ENCODE measurements at places on chromosomes 11 and 22.

- no peak for DNase-seq
These were observed 32.1 kb downstream of the SNU13 start for GRCh38 chr22:41656556-41656955.

GRCh38 chr22:46671824-46672432 lies 51.7 kb downstream of the GRAMD4 start:
- no peak for DNase-seq

DNA sequence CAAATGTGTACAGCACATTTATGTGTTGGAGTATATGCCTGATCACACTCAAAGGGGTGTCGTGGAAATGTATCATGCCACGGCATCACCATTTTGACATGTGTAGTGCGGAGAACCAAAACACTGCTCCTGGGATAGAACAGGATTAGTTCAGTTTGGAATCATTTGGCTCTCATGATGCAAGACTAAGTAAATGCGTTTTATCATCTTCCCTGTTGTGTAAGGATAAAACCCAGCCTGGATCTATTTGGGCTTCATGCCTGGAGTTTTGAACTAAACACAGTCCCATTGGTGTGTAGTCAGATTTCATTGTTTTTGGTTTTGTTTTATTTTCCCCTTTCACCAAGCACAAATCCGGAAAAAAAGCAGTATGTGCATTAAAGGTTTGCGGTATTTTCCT lies 574.3 kb downstream of the NTM start:
- no peak for DNase-seq

GRCh38 chr11:130465263-130465662 lies 16.8 kb downstream of the ADAMTS15 start:
- DNase-seq = no peak

DNA sequence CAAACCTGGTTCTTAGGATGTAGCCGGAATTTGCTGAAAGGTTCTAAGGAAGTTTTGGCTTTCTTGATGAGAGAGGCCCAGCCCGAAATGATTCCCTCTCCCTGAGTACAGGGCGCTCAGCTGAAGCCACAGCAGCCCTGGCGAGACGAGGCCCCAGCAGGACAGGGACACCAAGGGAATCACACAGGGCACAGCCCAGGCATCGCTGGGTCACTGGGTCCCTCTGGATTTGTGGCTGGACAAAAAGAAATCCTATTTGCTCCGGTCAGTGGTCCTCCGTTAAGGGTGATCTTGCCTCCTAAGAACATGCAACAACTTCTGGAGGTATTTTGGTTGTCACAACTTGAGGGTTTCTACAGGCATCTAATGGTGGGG lies 6.4 kb downstream of the FGF19 start:
- no peak for DNase-seq

DNA sequence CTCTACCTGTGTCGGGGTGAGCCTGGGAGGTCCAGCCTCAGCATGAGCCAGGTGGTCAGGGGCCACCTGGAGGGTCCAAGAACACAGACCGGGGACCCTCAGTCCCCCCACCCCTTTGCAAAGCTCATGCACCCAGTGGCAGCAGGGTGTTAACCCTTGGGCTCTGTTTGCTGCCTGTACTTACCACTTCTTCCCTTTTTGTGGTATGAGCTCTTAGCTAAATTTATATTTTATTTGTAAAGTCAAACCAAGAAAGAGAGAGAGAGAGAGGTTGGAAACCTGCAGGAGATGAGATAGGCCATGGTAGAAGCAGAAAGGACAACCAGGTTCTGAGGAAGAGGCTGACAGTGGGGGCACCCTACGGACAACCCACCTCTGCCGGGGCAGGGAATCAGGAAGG lies 29.9 kb downstream of the IL10RA start:
- DNase-seq = no peak

GRCh38 chr11:2139621-2140337 lies 590 bp upstream of the IGF2 start:
- no peak for DNase-seq

DNA sequence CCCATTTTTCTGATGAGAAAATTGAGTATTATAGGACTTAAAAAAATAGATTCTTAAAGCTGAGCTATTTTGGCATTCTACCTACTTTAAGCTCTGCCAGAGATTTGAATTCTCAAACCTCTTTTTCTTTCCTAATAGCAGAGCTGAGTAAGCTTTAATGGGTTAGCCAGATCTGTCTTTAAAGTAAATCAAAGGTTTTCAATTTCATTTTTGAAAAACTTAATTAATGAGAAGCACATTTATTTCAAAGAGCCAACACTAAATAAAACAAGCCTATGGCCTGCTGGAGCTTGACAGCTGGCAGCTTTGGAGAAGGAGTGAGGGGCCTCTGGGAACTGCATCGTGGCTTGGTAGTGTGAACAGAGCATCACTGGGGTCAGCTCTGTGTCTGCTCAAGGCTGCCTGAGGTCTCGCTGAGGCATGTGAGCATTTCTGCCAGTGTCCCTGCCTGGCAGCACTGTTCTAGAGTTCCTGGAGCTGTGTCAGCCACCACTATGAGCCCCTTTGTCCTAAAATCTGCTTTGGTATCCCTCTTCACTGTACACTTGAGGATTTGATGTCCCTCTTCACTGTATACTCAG lies 50.4 kb upstream of the PRSS23 start:
- DNase-seq = no peak

GRCh38 chr11:83511646-83512045 lies 225.5 kb upstream of the CCDC90B start:
- no peak for DNase-seq

DNA sequence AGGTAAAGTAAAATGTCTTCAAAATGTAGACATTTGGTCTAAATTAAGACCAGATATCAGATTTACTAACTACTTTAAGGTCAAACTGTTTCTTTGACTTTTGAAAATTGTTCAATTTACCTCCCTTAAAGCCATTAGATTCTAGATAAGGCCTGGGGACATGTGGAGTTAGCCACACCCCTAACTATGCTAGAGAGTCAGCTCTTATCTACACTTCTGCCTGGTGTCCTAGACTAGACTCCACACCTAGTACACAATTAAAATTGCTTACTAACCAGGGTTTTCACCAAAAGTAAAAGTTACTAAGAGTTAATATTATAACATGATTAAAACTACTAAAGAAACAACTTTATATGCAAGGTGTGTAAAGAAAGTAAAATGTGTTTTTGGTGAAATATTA lies 43.6 kb upstream of the DBX1 start:
- DNase-seq = no peak

DNA sequence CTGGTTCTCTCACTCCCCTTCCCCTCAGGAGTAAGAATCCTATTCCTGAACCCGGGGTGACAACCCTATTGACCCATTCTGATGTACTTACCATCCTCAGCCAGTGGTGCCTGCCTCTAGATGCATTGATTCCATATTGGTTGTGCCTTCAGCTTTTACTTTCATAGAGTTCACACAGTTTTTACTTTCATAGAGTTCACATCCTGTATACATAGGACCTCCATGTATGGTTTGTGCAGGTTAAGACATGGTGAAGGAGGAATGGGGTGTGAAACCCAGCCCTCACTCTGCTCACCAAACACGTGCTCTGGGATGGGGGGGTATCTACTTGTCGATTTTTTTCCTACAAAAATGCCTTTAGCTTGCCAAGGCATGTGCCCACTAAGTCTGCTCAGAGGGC lies 105.6 kb upstream of the TBCEL start:
- DNase-seq = no peak

DNA sequence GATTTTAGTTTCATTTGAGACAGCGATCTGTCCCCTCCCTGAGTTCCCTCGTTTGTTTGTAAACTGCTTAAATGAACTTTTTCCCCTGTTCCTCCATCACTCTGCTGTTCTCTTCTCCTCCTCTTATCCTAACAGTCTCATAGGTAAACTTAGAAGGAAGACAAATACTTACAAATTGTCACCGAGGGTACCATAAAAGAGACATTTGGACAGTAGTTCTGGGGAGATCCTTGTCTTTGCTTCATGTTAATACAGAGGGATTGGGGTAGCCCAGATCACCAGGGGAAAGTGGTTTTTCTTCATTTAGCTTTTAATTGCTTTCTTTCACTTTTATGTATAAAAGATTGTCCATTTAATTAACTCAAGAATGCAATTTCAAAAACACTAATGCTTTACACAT lies 46.1 kb downstream of the ZBTB16 start:
- DNase-seq = no peak

GRCh38 chr11:120168960-120169681 lies 31.2 kb upstream of the TRIM29 start:
- peak; percentile 36 for DNase-seq

GRCh38 chr22:35148381-35148780 lies 82.4 kb downstream of the ISX start:
- no peak for DNase-seq

DNA sequence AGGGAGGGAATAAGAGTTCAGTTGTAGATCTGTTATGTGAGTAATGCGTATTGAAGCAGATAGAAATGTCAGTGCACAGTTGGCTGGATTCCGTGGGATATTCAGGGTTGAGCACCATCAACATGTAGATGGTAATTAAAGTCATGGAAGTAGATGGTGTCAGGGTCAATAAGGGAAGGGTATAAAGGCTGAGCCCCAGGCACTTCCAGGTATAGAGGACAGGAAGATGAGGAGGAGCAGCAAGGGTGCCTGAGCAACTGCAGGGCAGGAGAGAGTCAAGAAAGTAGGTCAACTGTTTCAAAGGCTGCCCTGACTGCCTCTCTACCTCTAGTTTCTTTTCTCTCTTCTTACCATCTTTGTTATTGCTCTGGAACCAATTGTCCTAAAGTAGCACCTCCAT lies 85.9 kb downstream of the MICAL2 start:
- DNase-seq = no peak

DNA sequence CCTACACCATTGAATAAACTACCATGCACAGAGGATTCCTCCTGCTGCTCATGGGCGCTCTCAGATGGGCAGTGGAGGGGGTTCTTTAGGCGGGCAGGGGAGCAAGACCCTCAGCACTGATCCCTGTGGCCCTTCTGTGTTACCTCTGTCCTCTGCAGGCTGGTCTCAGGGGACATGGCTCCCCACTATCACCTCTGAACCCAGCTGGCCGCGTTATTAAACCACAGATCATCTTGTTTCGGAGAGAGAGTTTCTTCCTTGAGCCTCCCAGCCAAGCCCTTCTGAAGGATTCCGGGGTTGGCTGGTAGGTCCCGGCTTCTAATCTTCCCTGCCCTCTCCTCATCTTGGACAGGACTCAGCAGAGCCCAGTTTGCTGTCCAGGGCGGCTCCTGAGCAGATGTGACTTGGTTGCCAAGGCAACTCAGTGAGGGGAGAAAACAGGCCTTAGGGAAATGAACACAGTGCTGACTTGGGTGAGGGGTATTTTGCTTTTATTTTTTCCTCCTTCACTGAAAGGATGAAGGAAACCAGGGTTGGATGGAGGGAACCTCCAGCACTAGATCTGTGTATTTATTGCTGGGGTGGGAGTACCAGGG lies 13.3 kb downstream of the APOL3 start:
- DNase-seq = no peak

GRCh38 chr22:35525687-35526332 lies 14.8 kb upstream of the RASD2 start:
- DNase-seq = no peak

- DNase-seq = no peak
These were observed 10.2 kb upstream of the CBX6 start for GRCh38 chr22:38881997-38882879.

GRCh38 chr11:97615546-97615945 lies 1225.7 kb downstream of the JRKL start:
- no peak for DNase-seq

DNA sequence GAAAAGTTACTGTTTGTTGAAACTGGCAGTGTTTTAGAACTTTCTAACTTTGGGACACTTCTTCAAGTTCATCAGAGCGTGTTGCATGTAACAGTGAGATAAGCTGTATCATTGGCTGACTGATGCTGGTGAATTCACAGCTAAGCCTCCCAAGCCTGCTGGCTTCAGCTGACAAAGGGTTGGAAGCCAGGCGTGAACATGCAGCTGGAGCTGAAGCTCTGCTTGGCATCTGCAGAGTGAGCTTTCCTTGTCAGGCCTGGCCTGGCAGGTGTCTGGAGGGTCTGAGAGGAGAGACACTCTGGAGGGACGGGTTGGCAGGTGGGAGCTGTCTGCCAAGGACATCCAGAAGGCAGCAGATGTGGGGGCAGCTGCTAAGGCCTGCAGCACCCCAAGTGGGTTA lies 1.5 kb downstream of the AMPD3 start:
- no peak for DNase-seq

GRCh38 chr11:75437966-75438659 lies 5.1 kb upstream of the KLHL35 start:
- DNase-seq = no peak

DNA sequence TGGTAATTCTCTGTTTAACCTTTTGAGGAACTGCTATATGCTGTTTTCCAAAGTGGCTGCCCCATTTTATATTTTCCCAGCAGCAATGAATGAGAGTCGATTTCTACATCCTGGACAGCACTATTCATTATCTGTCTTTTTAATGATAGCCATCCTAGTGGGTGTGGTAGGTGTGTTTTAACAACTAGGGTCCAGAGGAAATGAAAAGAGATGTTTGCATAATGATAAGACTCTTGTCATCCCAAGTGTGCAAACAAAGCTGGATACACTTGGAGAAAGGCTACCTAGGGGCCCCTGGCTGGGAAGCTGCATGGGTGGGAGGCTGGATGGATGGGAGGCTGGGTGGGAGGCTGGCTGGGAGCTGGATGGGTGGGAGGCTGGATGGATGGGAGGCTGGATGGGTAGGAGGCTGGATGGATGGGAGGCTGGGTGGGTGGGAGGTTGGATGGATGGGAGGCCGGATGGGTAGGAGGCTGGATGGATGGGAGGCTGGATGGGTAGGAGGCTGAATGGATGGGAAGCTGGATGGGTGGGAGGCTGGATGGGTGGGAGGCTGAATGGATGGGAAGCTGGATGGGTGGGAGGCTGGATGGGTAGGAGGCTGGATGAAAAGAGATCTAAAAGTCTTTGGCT lies 158.0 kb downstream of the DSCAML1 start:
- DNase-seq = no peak

DNA sequence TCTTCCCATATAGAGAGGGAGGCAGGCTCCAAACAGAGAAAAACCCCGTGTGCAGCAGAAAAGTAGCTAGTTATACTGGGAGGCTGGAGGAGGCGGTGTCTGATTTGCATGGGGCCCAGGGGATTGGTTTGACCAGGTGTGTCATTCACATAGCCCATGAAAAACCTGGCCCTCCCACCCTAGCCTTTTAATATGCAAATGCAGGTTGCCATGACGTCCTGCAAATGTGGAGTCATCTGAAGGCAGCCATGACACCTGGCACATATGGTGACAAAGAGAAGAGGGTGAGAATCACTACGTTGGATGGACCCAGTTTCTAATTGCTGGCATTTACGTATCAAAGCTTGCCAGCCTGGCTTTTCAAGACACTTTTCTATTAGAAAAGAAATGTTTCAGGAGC lies 57.8 kb downstream of the FAM181B start:
- DNase-seq = no peak

Data from activated T-helper 1 cell treated with anti-CD3 and anti-CD28 coated beads, Interleukin-2, amount 50 U/mL, for 16 hours (primary cell).